ENCODE measurements at places on chromosomes 1 and 21. TPM values are rescaled to one million over a fixed set of nuclear protein-coding genes. Genes with fewer than 3 reads are reported as not detected.

DNA sequence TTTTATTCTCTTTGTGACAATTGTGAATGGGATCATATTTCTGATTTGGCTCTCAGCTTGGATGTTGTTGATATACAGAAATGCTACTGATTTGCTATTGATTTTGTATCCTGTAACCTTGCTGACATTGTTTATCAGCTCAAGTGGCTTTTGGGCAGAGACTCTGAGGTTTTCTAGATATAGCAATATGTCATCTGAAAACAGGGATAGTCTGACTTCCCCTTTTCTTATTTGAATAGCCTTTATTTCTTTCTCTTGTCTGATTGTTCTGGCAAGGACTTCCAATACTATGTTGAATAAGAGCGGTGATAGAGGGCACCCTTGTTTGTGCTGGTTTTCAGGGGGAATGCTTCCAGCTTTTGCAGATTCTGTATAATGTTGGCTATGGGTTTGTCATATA is 150.8 kb downstream of the FASLG start:
- DNase-seq: no peak

DNA sequence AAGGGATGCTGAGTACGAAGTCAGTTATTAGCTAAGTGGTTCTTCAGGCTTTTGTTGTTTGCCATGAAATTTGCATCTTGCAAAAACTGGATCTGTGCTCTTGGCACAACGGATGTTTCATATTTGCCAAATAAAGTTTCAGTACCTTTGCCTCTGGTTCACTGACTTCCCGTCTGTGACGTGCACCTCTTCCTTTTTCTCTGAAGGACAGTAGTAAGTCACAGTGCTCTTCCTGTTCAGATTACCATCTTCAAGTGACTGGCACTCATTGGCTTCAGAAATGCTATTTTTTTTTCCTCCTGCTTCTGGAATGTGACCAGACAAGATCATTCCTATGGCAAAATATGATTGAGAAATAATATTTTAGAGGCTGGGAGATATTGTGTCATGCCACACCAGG is 75.9 kb upstream of the GREM2 start:
- no peak for DNase-seq

DNA sequence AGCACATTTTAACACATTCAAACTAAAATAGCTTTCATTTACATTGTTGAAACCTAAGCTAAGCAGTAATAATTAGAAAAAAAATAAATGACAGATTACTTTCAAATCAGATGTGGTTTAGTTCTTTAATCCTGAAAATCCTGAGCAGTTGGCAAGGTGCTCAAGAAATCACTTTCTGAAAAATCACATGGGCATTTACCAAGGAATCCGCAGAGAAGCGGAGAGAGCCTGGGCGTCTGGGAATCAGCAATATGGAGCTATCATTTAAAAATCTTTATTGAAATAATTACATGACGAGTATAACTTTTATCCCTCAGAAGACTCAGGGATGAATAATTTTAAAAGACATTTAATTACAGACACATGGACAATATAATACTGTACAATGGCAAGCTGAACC is 30.2 kb downstream of the GRIK1 start:
- DNase-seq: no peak

DNA sequence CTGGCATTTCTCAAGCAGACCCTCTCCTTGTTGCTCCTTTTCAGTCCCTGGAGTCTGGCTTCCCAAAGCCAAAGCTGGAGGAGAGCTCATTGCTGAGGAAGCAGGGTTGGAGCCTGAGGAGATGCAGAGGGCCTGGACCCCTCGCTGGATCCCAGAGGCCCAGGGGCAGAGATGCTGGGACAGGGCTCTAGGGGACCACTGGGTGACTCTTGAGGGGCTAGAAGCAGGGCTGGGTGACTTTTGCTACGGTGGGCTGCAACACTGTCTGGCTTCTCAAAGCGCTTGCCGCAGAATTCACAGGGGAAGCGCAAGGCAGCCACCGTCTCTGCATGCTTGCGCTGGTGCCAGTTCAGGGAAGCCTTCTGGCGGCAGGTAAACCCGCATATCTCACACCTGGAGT is 8.8 kb downstream of the ZNF692 start:
- no peak for DNase-seq

DNA sequence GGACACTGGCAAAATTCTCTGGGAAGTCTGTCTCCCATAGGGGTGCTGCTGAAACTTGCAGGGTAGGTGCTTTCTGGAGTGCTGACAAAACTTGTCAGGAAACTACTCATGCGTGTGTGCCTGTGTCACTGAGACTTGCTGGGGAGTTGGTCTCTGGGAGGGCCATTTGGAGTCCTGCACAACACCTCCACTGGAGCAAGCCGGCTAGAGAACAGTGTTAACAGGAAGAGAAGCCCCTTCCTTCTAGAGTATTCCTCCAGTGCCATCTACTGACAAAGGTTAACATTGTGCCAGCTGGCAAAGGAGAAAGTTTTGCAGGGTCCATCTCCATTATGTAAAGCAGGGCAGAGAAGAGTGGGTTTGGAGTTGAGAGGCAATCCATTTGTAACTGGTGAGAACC is 30.0 kb downstream of the ZMYM4 start:
- peak; percentile 50 for DNase-seq

- DNase-seq: no peak
These were observed 49.2 kb upstream of the NTPCR start for GRCh38 chr1:232901255-232901654.

Gene S100A9
- 1.1 TPM for total RNA-seq

Gene NBPF12
- 2.1 TPM for total RNA-seq

Gene ACOT11
- total RNA-seq: 0.39 TPM

Gene MGST3
- 457 TPM for total RNA-seq

Gene KCNQ4
- total RNA-seq: not detected
